ENCODE measurements at places on chromosomes 7 and 10.

DNA sequence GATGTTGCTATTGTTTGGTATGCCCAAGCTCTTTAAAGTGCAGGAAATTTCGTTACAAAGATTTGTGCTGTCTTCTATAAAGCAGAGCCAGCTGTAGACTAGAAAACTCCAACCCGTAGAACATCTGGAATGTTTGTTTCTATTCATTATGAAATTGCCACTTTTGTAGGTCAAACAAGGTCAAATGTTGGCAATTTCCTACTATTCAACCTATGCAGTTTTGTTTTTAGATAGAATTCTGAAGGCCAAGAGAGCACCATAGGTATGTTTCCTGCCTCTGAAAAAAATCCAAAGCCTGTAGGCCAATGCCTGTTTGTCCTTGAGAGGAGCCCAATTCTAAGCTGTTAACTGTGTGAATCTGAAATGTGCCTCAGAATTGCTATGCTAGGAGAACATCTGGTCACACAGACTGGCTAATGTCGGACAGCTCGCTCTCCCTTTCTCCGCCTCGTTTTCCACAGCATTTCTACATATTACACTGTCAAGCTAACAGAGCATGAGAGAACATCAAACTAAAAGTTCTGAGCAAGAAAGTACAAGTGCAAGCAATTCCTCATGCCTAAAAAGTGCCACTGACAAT is 267.2 kb upstream of the LRGUK start:
- DNase-seq = no peak

DNA sequence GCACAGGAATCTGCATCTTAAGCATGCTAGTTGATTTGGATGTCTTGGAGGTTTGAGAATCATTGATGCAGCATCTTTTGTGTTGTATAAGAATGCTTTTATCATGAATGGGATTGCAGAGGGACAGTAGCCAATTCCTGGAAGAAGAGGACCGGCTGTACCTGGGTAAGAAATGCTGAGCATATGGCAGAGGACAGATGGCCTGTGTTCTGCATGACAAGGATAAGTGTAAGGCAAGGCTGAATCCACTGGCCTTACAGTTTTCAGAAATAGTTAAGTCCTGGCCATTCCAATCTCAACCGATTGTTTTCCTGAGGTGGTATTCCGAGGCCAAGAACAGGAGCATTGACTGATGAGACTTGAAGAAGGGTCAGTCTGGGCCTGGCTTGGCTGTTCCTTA is 24.4 kb upstream of the KBTBD2 start:
- no peak for DNase-seq

DNA sequence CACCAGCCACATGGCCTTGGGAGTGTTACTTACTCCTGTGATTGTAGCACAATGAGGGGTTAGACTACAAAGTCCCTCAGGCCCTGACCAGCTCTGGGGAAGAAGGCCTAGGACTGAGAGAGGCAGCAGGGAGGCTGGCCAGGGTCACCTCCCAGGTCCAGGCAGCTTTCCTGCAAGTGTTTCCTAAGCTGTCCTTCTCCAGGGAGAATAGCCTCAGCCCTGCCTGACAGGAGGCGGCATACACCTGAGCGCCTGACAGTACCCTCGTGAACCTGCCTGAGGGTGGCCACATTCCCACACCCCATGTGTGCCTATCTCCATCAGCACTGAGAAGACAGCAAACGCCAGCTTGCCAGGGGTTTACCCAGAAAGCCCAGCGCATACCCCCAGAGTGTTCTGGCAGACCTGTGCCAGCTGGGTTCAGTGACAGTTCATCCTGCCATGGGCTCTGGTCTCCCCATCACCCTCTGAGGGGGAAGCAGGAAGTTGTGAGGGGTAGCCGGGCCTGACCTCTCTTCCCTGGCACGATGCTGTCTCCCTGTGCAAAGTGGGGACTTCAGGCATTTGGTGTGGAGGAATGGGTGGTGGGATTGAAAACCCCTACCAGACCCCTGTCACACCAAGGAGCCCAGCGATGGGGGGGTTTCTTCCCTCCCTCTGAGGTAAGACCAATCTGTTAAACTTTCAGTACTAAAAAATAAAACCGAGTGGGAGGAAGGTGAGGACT is 56.3 kb upstream of the CAMK2B start:
- DNase-seq = no peak

DNA sequence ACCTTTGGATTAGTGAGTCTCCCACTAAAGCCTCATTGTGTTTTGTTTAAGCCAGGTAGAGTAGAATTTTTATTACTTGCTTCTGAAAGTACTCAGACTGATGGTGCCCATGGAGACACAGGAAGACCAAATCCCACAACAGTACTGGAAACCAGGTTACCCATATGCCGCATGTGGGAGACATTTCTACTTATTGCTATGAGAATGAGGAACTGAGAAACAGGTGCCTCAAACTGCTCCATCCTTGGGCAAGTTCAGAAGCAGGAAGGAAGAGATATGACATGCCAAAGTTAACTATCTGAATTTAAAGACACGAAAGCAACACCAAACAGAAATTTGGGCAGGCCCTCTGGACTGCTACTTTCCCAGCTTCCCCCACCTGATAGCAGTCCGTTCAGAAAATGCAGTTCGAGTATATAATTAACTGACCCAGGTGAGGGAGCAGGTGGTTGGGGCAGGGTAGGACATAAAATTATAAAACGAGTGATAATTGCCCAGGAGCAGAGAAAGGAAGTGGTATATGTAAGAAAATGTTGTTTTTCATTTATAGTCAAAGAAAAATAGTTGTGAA is 382.3 kb upstream of the MTPN start:
- no peak for DNase-seq

GRCh38 chr7:40530292-40530691 is 395.5 kb downstream of the SUGCT start:
- no peak for DNase-seq

GRCh38 chr10:111871458-111871857 is 312.1 kb downstream of the GPAM start:
- no peak for DNase-seq

DNA sequence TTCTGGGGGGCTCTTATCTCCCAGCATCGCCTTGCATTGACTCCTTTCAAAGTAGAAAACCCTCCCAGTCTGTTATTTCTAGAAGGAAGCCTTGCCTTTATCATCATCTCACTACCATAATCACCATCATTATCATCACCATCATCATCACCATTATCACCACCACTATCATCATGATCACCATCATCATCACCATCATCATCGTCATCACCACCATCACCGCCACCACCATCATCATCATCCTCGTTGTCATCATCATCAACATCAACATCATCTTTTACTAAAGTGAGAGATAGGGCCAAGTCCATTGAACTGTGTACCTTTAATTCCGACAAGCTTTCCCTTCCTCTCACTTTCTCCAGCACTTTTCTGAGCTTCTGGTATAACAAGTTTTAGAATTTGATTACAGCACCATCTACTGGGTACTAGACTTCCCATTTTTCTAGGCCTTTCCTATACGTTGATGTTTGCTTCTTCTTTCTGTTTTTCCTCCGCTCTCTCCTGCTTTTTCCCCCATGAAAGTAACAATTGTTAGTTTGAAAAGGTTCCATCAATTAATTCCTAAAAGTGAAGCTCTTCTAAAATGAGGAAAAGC is 226.4 kb downstream of the BUB3 start:
- DNase-seq = no peak

DNA sequence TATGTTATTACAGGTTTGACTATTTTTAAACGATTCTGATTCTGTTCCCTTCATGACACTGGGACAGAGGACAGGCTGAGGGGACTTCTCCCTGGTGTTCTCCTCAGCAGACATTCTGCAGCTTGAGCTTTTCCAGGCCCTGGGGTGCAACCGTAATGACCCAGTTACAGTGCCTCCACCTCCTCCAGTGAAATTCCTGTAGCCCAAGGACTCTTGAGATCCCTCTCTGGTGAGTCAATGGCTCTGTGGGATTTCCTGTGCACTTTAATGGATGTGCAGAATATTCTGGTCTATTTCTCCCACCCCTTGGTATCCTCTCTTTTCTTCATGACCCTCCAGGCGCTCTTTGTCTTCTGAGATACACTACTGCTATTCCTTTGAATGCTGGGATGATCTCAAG is 319.3 kb downstream of the INHBA start:
- DNase-seq = no peak

- no peak for DNase-seq
Measured at GRCh38 chr7:139112316-139112715, 2.8 kb upstream of the ZC3HAV1 start.

- DNase-seq = no peak
Measured at GRCh38 chr7:82335927-82336326, 107.7 kb downstream of the CACNA2D1 start.

DNA sequence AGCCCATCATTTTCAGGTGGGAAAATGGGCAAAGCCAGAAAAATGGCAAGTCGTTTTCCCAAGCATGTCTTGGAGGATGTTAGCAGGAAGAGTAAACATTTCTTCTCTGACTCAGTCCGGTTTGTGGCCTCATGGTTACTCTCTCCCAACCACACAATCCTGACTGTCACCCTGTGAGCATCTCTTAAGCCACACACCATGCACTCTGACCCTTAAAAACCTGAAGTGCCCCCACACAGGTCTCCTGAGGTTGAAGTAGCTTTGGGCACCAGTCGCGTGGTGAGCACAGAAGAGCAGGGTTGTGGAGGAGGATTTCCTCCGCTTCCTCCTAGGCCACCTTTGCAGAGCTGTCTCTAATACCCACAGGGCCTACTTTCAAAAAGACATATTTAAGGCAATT is 387.3 kb upstream of the NPVF start:
- DNase-seq = no peak

- no peak for DNase-seq
Measured at GRCh38 chr7:155456738-155457543, 988 bp upstream of the EN2 start.

- no peak for DNase-seq
Measured at GRCh38 chr7:4575254-4575653, 106.8 kb upstream of the FOXK1 start.

- DNase-seq = no peak
Measured at GRCh38 chr10:128147064-128147463, 20.8 kb upstream of the MKI67 start.

- no peak for DNase-seq
Measured at GRCh38 chr10:124322191-124322980, 96.3 kb downstream of the OAT start.

GRCh38 chr7:16494955-16495719 is 29.6 kb upstream of the SOSTDC1 start:
- no peak for DNase-seq

DNA sequence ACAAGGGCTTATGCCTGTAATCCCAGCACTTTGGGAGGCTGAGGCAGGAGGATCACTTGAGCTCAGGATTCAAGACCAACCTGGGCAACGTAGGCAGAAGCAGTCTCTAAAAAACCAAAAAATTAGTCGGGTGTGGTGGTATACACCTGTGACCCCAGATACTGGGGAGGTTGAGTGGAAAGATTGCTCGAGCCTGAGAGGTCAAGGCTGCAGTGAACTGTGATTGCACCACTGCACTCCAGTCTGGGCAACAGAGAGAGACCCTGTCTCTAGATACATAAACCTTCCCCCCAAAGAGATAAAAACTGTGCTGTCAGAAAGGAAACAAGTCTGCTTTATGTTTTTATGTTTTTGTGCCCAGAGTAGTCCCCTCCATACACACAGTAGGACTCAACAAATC is 27.5 kb upstream of the CDK13 start:
- DNase-seq = no peak

- peak; percentile 2 for DNase-seq
Measured at GRCh38 chr10:42149027-42149700, 489.2 kb downstream of the ZNF33B start.

DNA sequence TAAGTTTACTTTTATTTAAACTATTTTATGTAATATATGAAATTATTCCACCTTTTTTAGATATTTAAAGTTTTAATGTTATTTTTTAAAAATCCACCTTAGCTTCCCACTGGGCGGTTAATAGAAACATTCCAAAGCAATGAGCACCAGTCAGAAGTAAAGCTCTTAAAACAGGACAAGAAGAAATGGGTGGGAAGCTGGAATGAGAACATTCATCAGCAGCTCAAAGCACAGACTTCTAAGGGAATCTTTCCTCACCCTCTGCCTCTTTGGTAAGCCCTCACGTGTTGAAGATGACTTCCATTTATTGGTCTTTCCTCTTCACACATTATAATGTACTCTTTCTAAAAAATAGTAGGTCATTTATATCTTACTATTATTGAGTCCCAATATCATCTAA is 3.1 kb downstream of the AGMO start:
- DNase-seq = no peak

- no peak for DNase-seq
Measured at GRCh38 chr7:50210706-50211115, 93.8 kb upstream of the IKZF1 start.

DNA sequence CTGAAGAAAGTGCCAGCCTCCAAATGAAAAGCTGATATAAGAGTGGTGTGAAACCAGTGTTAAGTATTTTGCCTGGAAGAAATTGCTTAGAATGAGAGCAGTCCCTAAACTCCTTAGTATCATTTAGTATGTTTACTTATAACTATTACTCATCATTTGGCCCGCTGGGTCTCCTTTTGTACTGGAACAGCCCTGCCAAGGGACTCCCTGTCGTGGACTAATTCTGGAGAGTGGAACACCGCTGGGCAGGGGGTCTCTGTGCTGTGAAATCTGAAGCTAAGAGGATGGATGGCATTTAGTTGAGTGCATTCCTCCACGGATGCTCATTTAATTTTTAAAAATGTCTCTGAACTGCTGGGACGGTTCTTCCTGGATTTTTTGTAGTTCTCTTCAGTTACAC is 889.9 kb upstream of the C7orf33 start:
- DNase-seq = no peak

DNA sequence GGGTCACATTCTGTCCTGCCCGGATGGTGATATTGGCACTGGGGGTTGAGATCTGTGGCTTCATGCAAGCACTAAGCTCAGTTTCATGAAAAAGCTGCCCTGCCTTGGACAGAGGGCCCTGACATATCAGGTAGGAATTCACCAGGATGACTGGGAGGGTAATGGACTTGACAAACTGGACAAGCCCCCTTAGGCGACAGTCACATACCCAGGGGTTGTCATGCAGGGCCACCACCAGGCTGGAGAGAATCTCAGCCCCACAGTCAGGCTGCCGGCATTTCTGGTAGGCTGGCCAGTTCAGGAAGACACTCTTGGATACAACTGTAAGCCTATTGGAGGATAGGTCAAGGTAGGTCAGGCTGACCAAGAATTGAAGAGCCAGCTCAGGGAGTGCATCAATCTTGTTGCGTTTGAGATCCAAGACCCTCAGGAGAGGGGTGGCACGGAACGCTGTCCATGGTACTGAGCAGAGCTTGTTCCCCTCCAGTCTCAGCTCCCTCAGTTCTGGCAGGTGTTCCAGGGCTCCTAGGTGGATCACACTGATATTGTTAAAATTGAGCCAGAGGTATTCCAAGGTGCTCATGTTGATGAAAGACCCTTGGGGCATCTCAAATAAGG is 824 bp downstream of the LRIT2 start:
- no peak for DNase-seq

DNA sequence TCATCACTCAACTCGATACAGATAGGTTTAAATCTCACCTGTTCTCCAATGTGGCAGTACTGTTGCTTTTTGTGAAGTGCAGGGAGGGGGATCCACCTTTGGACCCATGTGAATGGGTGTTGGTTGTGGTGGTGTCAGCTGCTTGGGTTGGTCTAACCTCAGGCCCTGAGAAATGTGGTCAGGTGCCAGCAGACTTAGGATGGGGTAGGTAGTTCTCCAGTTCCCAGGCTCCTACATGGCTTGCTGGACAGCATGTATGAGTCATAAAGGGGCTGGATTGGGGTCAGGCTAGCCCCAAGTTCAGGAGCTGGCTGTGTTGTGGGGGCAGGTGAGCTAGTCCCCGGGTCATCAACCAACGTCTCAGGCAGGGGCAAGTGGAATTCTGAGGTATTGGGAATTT is 472.6 kb upstream of the CNTNAP2 start:
- DNase-seq = no peak

Measured in effector CD4-positive, alpha-beta T cell (primary cell).